Activated naive CD4-positive, alpha-beta T cell (primary cell): ENCODE measurements at places on chromosomes 12 and 14.

DNA sequence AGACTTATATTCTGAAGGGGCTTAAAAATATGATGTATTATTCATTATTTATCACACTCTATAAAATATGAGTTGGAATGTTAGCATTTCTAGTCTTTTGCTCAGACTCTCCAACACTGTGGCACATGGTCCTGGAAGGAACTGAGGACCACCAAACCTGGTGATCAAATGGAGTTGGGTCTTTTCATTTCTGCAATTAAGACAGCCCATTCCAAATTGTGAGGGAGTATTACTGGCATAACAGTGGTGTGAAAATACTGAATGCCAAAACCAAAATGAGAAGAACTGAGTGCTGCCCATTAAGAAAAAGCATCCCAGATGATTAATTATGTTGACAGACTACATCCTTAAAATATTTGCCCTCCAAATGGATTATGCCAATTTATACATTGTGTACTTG, 90.8 kb downstream of the NPAS3 start:
- DNase-seq = no peak

DNA sequence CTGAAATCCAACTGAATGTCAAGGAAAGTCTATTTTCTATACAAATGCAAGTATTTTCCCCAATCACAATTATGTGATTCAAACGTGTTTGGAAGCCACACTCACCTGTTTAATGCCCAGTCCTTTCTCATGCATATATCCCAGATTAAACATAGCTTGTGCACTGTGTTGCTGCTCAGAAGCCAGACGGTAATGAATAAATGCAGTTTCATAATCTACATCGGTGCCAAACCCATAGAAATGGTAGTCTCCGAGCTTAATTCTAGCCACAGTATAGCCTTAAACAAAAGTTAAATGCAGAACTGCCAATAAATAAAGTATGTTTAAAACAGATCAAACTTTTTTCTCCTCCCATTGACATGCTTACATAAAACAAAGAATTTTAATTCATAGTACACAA, 49.5 kb downstream of the SEL1L start:
- DNase-seq = no peak

- DNase-seq = no peak
Observed at GRCh38 chr14:105605464-105606304, 79.3 kb downstream of the TMEM121 start.

GRCh38 chr14:59293935-59294661, 105.6 kb downstream of the DAAM1 start:
- no peak for DNase-seq

DNA sequence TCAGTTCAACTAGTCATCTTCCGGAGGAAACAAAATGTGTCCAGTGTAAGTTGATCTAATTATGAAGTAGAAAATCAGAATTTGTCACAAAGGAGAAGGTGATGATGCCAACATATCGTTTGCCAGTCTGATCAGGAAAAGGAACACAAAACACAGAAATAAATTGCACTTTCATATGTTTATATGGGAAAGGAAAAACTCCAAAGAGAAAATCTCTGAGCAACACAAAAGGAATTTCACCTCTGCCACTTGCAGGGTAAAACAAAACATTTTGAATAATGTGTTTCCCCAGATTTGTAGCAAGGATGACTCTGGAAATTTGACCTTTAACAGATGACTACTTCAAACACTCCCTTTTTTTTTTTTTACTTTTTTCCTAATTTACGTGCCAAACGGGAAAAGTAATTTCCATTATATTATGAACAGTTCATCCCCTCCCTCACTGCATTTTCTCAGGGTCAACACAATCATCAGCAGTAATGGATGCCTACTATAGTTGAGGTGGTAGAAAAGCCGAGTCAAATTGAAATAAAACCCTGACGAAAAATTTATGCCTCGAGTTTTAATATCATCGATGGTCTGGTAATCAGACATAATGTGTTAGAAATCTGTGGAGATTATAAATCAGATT, 25.6 kb downstream of the MGAT4C start:
- DNase-seq = no peak

DNA sequence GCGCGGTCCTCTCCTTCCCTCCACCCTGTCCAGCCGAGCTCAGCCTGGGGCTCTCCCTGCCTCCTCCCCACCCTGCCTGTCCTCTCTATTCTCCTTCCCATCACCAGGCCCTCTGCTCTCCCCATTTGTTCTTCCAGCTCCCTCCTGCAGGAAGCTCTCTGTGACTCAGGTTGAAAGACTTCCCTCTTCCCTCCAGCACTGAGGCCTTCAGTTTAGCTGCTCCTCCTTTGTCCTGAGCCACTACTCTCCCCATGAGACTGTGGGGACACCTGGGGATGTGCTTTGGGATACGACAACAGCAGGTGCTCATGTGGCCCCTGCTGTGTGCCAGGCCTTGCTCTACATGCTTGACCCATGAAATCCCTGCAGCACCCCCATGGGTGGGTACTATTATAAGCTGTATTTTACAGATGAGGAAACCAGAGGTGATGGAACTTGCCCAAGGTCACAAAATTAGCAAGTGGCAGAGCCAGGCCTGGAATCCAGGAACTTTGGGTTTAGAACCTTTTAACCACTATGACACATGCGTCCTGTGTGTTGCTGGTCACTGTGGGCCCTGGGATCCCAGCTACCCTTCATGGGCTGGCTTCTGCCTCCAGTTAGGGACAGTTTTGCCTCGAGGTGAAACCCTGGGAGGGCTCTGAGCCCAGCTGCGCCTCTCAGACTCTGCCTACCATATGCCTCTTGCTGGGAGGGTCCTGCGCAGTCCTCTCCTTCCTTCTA, 5.5 kb downstream of the KRT80 start:
- DNase-seq = no peak

- no peak for DNase-seq
Observed at GRCh38 chr12:88946372-88946997, 366.2 kb upstream of the KITLG start.

GRCh38 chr12:90854136-90854689, 100.8 kb downstream of the CCER1 start:
- DNase-seq = no peak

DNA sequence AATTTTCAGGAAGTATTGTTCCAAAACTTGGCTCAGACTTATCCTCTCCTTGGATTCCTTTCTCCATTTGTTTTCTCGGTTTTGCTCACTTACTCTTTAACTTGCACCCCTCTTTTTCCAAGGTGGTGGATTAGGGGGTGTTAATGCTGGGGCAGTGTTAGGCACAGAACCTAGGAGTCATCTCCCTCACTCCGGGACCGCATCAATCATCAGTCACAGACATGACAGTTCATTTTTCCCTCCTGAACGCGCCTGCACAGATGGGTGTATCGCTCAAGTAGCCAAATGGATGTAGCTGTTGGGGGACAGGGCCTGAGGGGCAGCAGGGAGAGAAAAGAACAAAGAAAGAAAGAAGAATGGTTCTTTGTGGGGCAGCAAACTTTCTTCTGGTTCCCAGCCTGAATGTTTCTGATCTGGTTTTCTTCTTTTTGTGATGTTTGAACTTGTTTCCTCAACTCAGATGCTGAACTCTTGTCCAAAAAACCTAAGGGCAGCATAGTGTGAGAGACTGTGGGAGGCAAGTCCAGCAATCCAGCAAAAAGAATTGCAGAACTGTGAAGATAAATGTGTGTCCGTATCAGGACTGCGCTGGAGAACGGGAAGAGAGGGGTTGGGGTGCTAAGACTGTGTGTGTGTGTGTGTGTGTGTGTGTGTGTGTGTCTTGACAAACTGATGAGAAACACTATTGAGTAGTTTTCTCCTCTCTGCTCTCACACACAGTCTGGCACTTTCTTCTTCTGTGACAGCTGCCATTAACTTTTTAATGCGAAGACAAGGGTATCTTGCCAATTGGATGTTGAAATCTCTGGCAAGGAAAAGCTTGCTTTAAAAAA, 131.1 kb downstream of the FBXL14 start:
- no peak for DNase-seq

GRCh38 chr14:103312006-103312635, 21.9 kb upstream of the EIF5 start:
- DNase-seq = no peak
